ENCODE measurements at places on chromosomes 7 and 10.

DNA sequence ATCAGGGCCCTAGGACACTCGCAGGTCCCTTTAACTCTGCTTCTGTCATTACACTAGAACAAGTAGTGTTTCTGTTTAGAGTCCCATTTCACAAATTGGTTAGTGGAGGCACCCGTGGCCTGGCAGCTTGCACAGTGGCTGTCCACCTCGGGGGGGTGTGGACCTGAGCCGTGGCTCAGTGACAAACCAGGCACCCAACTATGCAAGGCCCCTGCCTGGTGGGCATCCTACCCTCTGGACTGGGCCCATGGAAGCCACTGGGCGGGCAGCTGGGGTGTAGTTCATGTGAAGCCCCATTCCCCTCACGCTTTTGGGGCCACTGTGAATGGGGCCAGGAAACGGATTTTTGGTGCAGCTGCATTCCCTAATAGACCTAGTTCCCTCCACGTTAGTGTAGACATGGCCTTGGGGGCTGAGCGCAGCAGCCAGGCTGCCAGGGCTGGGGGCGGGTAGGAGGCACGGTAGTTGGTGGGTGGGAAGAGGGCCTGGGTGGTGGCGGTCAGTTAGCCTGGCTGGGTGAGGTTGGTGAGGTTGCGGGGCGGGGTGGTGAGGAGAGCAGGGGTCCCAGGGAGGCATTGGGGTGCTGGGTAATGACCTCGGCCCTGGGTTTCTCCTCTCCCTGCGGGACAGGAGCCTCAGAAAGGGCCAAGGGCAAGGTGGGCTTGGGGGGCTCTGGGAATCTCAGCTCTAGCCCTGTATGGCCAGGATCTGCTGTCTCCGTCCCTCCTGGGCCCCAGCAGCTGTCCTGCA lies 18.7 kb downstream of the ZNF316 start:
- no peak for DNase-seq

GRCh38 chr7:92783260-92784201 lies 52.8 kb downstream of the CDK6 start:
- DNase-seq, result no peak

DNA sequence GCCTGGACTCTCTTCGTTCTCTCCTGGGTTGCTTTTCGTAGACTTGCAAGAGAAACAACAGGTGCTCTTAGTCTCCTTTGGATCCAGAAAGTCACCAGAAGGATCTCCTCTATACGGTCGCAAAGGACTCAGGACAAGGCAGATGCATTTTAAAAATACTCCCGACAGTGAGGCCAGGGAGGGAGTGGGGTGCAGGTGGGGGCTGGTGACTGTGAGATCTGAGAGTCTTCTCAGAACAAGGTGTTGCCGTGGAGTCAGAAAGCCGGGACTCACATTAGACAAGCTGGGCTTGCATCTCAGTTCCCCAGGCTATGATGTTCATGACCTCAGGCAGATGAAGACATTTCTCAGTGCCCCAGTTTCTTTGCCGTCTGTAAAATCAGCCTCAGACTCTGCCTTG lies 507.2 kb downstream of the TCERG1L start:
- DNase-seq, result peak; percentile 11

DNA sequence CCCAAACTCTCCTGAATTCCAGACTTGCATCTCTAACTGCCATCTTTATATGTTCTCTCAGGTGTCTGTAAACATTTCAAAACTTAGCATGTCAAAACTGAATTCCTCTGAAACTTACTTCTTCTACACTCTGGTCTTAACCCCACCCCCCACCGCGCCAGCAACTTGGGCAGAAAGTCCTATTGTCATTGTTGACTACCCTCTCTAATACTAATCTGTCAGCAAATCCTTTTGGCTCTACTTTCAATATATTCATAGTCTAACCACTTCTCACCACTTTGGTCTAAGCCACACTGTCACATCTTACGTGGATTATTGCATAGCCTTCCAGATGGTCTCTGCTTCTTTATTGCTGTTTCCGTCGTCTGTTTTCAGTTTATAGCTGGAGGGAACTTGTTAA lies 86.6 kb downstream of the AHCYL2 start:
- DNase-seq, result no peak

GRCh38 chr10:117543225-117544003 lies 868 bp downstream of the EMX2 start:
- peak; percentile 85 for DNase-seq

- DNase-seq, result no peak
Measured at GRCh38 chr10:52900593-52900992, 128.0 kb upstream of the MBL2 start.

DNA sequence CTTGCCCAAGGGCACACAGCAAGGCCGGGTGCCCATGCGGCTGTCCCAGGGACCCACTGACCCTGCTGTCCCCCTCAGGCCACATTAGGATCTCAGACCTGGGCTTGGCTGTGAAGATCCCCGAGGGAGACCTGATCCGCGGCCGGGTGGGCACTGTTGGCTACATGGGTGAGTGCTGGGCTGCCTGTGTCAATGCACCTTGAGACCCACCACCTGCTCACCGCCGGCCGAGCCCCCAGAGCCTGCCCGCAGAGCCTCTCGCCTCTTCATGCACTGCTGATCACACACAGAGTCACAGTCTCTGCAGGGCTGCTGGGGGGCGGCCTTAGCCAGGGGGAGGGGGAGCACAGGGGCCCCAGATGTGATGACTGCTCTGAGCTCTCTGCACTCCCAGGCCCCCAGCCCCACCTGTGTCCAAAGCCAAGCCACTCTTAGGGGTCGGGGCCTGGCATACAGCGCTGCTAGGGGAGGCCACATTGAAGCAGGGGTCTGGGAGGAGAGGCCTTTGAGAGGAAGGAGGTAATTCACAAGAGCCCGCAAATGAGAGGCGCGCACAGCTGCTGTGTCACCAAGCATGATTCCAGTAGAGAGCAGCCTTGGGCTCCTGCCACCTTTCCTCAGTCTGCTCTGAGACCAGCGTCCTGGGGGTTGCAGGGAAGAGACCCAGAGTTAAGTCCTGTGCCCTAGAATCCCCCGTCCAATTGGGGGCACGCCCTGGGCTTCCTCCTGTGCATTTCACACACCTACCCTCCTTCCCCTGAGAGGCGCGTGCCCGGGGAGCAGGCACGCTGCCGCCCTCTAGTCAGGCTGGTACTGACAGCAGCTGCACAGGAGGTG lies 100.4 kb downstream of the RGS10 start:
- DNase-seq, result no peak

DNA sequence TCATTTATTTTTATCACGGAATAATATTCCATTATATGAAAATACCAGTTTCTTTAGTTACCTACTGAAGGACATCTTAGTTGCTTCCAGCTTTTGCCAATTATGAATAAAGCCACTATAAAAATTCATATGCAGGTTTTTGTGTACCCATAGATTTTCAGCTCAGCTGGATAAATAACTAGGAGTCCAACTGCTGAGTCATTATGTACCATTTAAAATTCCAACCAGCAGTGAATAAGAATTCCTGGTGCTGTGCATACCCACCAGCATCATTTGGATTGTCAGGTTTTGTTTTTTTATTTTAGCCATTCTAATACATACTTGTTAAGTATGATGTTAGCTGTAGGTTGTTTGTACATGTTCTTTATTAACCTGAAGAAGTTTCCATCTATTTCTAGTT lies 14.5 kb downstream of the FAM24B start:
- no peak for DNase-seq

- no peak for DNase-seq
Measured at GRCh38 chr7:25385506-25386136, 157.3 kb upstream of the NPVF start.

- DNase-seq, result no peak
Measured at GRCh38 chr10:51425431-51425830, 274.0 kb downstream of the CSTF2T start.

GRCh38 chr7:4279216-4279615 lies 402.9 kb upstream of the FOXK1 start:
- DNase-seq, result no peak

DNA sequence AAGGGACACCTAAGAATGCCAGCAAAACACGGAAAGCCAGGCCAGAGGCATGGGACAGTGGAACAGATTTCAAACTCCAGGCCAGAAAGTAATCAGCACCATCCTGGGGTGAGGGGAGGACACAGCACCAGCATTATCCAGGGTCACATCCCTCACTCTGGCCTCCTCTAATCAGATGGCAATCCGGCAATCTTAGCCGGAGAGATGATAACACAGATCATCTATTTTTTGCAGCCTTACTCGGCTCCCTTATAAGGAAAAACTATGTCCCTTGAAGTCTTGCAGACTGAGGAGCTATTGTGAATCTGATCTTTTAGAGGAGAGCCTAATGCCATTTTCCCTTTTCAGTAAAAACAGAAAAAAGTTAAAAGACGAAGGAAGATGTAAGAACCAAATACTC lies 16.5 kb downstream of the TRIL start:
- DNase-seq, result no peak

- DNase-seq, result no peak
Measured at GRCh38 chr10:131909929-131910328, 9.1 kb downstream of the PPP2R2D start.

DNA sequence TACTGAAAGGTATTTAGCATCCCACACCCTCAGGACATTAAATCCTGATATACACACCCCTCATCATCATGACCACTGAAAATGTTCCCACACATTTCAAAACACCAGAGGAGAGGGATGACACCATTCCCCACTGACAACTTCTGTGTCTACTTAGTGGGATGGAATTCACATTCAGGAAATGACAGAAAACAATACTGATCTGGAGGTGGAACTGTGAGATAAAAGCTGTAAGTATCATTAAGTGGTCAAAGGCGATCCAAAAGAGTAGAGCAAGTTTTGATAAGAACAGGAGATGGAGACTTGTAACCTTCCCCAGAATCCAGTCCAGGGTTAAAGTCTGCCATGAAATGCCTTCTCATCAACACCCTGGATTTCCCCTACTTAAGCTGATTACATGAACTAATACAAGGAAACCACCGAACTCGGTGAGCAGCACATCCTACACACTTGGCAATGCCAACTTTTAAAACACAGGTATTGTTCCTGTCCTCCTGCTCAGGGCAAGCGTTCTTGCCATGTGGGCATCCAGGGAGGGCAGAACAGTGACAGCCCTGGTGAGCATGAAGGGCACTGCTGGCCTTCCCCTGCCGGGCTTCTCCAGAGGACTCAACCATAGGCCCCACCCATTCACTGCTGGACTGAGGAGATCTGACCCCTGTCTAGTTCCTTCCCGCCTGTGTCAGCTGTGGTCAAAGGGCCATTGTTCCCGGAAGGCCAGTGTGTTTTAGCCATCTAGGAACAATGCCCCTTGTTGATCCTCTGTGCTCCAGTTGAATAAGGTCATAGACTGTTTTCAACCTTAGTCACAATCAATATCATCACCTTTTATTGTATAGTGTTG lies 85.0 kb downstream of the SGMS1 start:
- no peak for DNase-seq

GRCh38 chr7:134992626-134993179 lies 6.4 kb downstream of the AGBL3 start:
- no peak for DNase-seq

DNA sequence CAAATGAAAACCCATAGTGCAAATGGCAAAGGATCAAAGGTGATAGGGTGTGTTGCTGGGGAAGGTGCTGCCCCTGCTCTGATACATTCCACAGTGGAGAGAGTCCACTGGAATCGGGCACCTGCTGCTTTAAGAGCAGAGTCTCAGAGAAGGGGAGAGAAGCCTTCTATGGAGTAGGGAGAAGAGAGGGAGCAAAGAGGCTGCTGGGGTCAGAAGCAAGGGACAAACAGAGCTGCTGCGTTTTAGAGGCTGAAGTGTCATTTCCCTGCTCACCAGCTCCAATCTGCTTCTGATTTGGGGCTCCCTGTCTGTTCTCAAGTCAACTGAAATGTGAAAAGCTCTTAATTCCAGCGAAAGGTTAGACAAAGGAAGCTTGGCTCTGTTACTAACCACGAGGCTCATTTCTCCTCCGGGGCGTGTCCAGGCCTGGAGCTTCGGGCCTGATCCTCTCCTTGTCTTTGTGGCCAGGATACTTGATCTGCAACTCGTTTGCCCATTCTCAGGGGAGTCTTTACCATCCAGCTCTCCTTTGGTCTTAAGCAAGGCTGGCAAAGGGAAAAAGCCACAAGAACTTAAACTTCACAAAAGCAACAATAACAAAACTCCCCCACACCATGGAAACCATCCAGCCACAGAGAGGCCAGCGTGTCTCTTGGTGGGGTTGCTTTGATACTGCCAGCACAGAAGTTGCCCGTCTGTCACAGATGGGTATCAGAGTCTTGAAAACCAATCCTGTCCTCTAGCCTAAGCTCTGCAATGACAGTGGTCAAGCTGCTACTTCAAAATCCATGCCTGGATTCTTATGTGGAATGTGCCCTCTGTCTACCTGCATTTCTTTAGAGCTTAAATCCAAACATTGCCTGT lies 692.6 kb downstream of the SUGCT start:
- DNase-seq, result peak; percentile 51

- DNase-seq, result no peak
Measured at GRCh38 chr10:64558094-64558835, 1037.1 kb downstream of the REEP3 start.

GRCh38 chr7:149444287-149444686 lies 16.6 kb downstream of the ZNF777 start:
- DNase-seq, result no peak

GRCh38 chr10:103053659-103054581 lies 135.8 kb downstream of the CNNM2 start:
- DNase-seq, result peak; percentile 68

DNA sequence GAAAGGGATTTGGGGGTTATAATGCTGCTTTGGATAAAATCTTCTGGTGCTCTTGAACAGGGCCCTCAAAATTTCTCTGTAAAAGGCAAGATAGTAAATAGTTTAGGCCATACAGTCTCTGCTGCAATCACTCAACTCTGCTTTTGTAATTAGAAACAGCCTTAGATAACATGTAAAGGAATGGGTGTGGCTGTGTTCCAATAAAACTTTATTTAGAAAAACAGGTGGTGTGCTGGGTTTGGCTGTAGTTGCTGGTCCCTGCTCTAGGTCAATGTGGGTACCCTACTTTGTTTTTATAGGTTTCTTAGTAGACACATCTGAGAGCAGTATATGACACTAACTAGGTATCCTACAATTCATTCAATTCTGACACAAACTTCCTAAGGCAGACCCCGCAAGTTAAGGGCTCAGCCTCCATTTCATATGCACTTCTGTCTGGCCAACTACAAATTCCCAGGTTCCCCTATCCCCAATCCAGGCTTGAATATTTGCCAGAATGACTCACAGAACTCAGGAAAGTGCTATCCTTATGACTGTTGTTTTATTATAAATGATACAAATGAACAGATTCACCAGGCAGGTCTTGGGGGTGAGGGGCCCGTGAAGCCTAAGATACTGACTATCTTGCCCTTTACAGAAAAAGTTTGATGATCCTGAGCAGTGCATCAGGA lies 349.9 kb downstream of the RPS24 start:
- no peak for DNase-seq

DNA sequence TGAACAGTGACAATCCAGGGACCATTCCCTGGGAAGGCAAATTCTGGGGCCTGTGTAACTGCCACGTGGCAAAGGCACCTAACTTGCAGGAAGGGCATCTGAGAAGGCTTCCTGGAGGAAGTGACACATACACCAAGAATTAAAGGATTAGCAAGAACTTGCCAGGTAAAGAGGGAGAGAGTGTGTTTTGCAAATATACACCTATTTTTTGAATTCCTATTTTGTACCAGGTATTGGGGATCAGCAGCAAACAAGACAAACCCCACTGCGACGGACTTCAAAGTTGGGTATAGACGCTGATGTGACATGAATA lies 206.5 kb upstream of the ZMIZ1 start:
- no peak for DNase-seq

All from ecto neural progenitor cell (in vitro differentiated cells).